ENCODE measurements at places on chromosomes 7 and 10. TPM values are rescaled to one million over a fixed set of nuclear protein-coding genes. Genes with fewer than 3 reads are reported as not detected.

Gene SH2D4B
- total RNA-seq: 0.11 TPM

Gene OR9A4
- total RNA-seq: not detected

Gene SFR1
- 15.5 TPM for total RNA-seq

Gene LRIT1
- total RNA-seq: not detected

Gene ADCYAP1R1
- not detected for total RNA-seq

Gene OPN1SW
- total RNA-seq: not detected

Gene C10orf53
- not detected for total RNA-seq

DNA sequence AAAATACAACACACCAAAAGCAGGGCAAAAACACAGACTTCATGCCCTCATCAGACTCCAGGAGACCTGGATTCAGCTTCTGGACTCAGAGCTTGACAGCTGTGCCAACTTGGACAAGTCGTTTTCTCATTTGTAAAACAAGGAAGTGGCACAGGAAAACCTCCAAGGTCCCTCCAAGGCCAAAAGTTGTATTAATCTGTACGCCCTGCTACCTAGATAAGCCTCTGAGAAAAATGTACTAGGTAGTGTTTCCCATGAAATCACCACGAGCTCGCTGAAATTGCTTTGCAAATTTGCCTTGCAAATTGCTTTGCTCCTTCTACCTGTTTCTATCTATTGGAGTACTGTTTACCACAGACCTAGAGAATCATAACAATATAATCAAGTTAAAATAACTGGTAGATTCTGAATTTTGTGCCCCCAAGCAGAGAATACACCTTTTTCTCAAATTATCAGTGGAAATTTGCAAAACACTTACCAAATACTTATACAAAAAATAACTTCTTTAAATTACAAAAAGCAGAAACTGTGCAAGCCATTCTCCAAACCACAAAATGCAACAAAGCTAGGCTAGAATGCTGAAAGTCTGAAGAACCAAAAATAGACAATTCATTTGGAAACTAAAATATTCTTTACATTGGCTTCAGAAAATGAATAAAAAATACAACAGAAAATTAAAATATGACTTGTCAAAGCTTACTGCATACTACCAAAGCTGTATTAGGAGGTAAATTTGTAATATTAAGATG lies 158.1 kb upstream of the CHST15 start:
- DNase-seq: no peak
- no peaks in the 10 kb centered on the region for H3K27me3 ChIP-seq
- H3K4me1 ChIP-seq: no peaks in the 10 kb centered on the region
- H3K4me3 ChIP-seq: no peak overlapping the region
- H3K27ac ChIP-seq: no peak overlapping the region
- H3K36me3 ChIP-seq: no peaks in the 10 kb centered on the region

GRCh38 chr10:117746541-117747448 lies 204.2 kb downstream of the EMX2 start:
- no peaks in the 10 kb centered on the region for H3K27me3 ChIP-seq
- no peak overlapping the region for H3K27ac ChIP-seq
- no peaks in the 10 kb centered on the region for H3K36me3 ChIP-seq
- H3K4me1 ChIP-seq: no peaks in the 10 kb centered on the region
- DNase-seq: no peak
- H3K4me3 ChIP-seq: no peak overlapping the region

- no peak overlapping the region for H3K4me3 ChIP-seq
- no peak overlapping the region for H3K27ac ChIP-seq
- no peaks in the 10 kb centered on the region for H3K27me3 ChIP-seq
- no peak for DNase-seq
- peaks cover 29% of the 10 kb centered on the region for H3K4me1 ChIP-seq
Observed at GRCh38 chr7:2499719-2500430, 19.7 kb upstream of the LFNG start.

- H3K36me3 ChIP-seq: peaks cover 11% of the 10 kb centered on the region
- no peaks in the 10 kb centered on the region for H3K27me3 ChIP-seq
- H3K4me3 ChIP-seq: no peak overlapping the region
Observed at GRCh38 chr10:18607503-18608378, 43.6 kb downstream of the NSUN6 start.

GRCh38 chr7:112994656-112995055 lies 92.0 kb downstream of the GPR85 start:
- no peak for DNase-seq
- H3K4me1 ChIP-seq: no peaks in the 10 kb centered on the region
- H3K27ac ChIP-seq: no peak overlapping the region
- H3K27me3 ChIP-seq: peaks cover 22% of the 10 kb centered on the region
- H3K4me3 ChIP-seq: no peak overlapping the region

GRCh38 chr7:130922206-130923112 lies 188.5 kb upstream of the KLF14 start:
- peak overlapping the region; percentile 52 for H3K27ac ChIP-seq
- peaks cover 84% of the 10 kb centered on the region for H3K4me1 ChIP-seq
- DNase-seq: no peak
- H3K36me3 ChIP-seq: no peaks in the 10 kb centered on the region
- H3K27me3 ChIP-seq: no peaks in the 10 kb centered on the region

DNA sequence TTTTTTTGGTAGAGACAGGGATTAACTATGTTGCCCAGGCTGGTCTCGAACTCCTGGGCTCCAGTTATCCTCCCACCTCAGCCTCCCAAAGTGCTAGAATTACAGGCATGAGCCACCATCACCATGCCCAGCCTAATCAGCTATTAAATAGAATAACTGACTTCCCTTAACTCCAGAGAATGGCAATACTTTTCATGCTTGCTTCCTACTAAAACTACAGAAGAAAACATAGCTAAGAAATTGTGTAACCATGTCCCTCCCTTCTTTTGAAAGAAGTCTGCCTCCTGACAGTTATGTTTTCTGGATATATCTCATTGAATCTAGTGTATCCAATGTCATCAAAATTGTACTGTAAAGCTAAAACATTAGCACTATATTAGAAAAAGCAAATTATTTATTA lies 95.6 kb downstream of the KMT2C start:
- H3K4me3 ChIP-seq: no peak overlapping the region
- DNase-seq: no peak
- no peak overlapping the region for H3K27ac ChIP-seq

DNA sequence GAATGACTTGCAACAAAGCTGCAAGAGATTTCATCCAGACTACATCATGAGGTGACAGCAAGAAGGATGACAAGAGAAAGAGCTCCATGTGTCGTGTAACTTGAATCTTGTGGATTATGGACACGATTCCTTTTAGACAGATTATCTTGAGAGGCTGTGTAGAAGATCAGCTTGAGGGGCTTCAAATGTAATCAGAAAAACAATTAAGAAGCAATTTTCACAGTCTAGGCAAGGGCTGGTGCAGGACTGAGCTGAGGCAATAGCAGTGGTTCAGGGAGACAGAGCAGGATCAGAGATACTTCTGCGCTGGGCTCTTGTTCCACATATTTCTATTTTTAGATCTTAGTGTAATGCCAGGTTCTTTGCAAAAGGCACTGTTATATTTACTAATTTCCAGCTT lies 253.0 kb upstream of the COBL start:
- no peak overlapping the region for H3K27ac ChIP-seq
- no peak overlapping the region for H3K4me3 ChIP-seq
- no peaks in the 10 kb centered on the region for H3K4me1 ChIP-seq
- peaks cover 4% of the 10 kb centered on the region for H3K27me3 ChIP-seq
- DNase-seq: no peak
- H3K36me3 ChIP-seq: no peaks in the 10 kb centered on the region

DNA sequence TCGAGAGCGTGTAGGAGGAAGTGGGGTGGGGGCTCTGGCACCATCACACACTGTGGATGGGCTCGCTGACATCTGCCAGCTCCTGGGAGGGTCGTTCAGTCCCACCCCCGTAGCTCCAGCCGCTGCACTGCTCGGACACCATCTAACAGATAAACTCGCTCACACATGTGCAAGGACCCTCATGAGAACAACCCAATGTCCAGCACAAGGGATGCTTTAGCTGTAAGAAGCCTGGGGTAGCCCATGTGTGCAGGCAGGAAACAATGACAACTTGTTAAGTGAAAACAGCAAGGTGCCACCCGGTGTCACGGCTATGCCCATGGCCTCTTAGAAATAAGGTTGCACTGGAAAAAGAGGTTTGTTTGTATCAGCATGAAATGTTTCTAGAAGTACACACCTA lies 14.1 kb downstream of the OGDHL start:
- H3K4me3 ChIP-seq: no peak overlapping the region
- H3K36me3 ChIP-seq: no peaks in the 10 kb centered on the region
- DNase-seq: no peak
- H3K27ac ChIP-seq: no peak overlapping the region
- no peaks in the 10 kb centered on the region for H3K4me1 ChIP-seq
